ENCODE measurements at places on chromosomes 1 and 21. TPM values are rescaled to one million over a fixed set of nuclear protein-coding genes. Genes with fewer than 3 reads are reported as not detected.

The NECTIN4 gene
- not detected for total RNA-seq

The GBP6 gene
- not detected for total RNA-seq

The FGR gene
- total RNA-seq: 0.18 TPM

The OLIG2 gene
- not detected for total RNA-seq

The TTLL7 gene
- total RNA-seq: 31.4 TPM

The CFHR4 gene
- total RNA-seq: not detected

The MYOM3 gene
- total RNA-seq: 0.05 TPM

The ST6GALNAC5 gene
- not detected for total RNA-seq

The TAS1R3 gene
- total RNA-seq: 0.31 TPM
